ENCODE measurements at places on chromosomes 3 and 15.

DNA sequence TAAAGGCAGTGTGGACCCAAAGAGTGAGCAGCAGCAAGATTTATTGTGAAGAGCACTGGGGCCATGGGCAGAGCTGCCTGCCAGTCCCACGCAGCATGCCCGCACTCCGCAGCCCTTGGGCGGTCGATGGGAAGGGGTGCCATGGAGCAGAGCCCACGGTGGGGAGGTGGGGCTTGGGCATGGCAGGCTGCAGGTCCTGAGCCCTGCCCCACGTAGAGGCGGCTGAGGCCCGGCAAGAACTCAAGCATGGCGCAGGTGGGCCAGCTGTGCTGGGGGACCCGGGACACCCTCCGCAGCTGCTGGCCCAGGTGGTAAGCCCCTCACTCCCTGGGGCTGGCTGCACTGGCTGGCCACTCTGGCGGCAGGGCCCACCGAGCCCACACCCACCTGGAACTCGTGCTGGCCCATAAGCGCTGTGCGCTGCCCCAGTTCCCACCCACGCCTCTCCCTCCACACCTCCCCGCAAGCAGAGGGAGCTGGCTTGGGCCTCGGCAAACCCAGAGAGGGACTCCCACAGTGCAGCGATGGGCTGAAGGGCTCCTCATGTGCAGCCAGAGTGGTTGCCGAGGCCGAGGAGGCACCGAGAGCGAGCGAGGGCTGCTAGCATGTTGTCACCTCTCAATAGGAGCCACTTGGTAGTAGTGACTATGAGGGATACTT, 1218.8 kb upstream of the EPHA6 start:
- DNase-seq, result no peak

GRCh38 chr3:64625381-64625780, 62.4 kb downstream of the ADAMTS9 start:
- DNase-seq, result no peak

- no peak for DNase-seq
These were observed 133.4 kb upstream of the SATB1 start for GRCh38 chr3:18558507-18558906.

DNA sequence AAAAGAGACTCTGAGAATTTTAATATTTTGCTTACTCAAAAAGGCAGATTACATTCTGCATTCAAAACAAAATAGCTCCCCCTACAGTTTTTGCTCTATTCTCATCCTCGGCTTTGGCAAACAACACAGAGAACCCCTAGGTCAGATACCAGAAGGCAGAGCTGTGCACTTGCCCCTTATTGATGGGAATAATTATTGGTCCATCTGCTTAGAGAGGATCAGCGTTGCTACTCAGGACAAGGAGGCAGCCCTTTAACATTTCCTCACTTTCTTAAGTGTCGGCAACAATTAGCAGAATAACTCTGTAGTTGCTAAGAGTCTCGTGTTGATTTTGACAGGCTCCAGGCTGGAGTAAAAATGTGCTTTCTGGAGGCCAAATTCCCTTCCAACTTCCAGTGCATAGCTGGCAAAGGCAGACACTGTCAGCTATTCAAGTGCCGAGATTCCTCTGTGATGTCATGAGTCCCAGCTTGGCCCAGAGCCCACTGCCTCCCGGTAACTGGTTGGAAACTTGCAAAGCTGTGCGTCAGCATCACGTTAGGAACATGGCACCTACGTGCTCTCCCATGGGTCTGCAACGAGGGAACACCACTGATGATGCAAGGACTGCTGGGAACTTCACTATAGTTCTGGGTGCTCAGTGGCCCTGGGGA, 482.7 kb upstream of the ADAMTS9 start:
- no peak for DNase-seq

DNA sequence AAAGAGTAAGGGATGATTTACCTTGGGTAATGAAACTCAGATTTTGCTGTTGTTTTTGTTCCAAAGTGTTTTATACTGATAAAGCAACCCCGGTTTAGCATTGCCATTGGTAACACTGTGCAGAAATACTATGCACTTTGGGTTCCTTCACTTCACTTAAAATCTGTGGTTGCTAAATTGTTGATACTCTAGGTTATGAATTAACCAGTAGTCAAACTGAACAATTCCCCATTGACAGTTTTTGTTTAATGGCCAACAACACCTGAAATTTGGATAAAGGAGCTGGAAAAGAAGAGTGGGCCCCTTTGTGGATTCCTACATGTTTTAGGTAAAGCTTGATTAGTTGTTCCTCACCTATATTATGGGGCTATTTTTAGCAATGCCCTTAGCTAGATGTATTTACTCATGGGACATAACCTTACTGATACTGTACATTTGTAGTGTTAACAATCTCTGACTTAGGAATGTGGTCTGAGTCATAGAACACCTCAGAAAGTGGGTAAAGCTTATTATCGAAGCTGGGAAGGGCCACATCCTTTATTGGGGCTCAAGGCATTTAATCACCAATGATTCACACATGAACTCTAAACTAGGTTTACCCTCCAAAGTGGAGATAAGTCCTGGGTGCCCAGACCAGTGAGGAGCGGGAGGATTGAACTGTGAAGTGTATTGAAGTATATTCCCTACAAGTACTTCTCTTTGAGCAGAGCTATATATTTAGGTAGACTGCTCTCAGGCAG, 29.5 kb upstream of the THRB start:
- no peak for DNase-seq

DNA sequence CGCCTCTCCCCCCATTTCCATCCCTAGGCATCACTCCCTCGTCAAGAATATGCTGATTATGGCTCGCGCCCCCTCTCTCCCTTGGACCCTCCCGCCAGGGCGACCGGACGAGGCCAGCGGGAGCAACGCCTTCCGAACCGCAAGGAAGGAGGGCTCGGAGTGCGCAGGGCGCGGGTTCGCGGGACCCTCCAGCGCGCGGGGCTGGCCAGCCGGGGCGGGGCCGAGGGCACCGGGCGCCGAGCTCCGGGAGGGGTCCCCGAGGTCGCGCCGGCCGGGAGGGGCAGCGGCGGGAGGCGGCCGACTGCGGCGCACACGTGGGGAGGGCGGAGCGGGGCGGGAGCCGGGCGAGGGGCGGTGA, 483 bp downstream of the EHD4 start:
- no peak for DNase-seq

DNA sequence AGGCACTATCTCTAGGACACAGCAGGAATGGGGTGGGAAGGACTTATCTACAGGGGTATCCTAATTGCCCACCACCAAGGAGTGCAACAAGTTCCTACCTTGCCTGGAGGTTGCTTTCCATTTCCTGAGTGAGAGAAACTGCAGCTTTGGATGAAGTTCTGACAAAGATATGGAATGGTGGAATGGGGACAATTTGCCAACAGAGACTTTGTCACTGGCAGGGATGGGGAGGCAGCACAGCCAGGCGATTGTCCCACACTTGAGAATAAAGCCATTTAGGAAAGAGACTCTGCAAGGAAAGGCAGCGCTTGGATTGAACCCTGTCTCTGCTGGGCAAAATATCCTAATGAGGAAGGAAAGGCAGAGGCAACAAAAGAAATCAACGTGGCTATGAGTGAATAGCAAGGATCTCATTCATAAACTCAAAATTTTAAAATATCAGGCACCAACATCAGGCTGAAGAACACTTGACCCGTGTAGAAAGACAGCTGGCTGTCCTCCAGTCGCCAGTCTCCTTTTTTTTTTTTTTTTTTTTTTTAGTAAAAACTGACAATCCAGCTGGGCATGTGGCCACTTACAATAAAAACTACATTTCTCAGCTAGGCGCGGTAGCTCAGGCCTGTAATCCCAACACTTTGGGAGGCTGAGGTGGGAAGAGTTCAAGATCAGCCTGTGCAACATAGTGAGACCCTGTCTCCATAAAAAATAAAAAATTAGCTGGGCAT, 31.6 kb upstream of the PDE8A start:
- DNase-seq, result no peak

DNA sequence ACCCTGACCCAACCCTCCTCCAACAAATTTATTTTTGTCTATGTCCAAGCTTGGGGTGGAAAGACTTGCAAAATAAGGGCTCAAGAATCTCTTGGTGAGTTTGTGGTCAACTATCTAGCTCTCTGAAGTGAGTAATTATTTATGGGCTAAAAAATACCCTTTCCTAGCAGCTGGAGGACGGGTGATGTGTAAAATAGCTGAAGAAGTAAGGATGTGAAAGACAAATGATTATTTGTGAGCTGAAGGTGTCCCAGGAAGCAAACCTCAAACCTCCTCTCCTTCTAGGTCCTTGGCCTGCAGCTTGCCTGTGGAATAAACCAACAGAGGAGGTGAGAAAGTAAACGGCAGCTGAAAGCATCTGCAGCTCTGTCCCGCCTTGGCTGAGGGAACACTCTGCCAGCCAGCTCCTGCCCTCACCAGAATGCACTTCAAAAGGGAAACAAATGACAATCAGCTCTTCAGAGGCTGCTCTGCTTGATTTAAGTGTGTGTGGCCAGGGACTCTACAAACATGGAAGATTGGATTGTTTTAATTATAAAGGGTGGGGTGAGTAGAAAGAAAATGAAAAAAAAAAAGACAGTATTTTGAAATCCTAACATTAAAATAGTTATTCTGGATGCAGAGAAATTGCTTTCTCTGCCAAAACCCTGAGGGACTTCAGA, 60.3 kb downstream of the TM4SF4 start:
- peak; percentile 42 for DNase-seq

DNA sequence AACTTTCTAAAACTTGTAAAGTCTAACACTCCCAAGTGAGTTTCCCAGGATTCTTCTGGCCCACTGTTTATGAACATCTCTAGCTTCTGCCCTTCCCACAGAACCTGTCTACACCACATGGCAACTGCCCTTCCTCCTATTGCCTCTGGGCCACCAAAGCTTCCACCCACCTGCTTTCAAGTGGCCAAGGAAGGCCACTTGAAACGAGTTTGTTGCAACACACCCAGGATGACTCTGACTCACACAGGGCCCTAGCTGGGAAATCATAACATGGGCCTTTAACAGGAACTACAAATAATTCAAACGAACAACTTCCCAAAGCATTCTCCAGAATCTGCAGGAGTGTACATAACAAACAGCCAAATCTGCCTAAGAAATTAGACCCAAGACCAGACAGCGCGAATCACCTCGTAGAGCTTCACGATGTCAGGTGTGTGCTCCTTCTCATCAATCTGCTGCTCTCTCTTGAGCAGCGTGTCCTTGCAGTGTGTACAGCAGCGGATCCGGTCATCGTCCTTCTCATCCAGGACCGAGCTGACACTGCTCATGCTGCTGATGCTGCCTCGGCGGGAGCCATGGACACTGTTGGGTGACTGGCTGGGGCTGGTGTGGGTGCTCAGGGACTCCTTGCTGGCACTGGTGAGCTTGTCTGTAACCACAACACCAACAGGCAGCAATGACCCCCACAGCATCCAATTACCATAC, 16.8 kb downstream of the RBSN start:
- DNase-seq, result no peak

DNA sequence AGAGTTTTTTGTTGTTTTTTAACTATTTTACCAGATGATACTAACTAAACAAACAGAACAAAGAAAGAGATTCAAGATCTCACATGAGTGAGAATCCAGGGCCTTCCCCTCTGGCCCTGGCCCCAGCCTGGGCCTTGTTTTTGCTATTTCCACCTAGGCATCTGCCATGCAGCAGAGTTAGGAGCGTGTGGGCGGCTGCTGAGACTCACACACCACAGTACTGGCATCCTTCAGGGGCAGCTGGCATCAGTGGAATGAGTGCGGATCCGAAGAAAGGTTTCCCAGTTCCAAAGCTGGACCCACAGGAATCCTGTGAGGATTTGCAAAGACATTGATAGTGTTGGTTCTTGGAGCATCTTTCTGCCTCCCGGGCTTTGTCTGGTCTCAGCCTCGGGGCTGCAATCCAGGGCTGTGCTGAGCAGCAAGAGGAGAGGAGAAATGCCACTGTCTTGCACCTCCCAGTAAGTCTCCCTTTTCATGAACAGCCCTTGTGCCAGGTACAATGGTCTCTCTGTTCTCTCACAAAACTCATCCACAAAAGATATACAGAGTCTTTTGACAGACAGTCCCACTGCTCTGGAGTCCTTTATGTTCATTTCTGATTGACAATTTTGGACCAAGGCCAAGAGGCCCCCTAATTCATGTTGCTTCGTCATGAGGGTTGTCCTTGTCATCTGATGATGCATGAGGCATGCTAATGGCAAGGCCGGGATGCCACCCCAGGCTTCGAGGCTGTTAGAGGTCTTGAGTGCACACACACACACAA, 46.6 kb downstream of the APH1B start:
- no peak for DNase-seq

GRCh38 chr15:66824424-66824823, 122.4 kb downstream of the SMAD6 start:
- DNase-seq, result no peak

- DNase-seq, result no peak
These were observed 14.1 kb downstream of the CTSH start for GRCh38 chr15:78930577-78931388.

DNA sequence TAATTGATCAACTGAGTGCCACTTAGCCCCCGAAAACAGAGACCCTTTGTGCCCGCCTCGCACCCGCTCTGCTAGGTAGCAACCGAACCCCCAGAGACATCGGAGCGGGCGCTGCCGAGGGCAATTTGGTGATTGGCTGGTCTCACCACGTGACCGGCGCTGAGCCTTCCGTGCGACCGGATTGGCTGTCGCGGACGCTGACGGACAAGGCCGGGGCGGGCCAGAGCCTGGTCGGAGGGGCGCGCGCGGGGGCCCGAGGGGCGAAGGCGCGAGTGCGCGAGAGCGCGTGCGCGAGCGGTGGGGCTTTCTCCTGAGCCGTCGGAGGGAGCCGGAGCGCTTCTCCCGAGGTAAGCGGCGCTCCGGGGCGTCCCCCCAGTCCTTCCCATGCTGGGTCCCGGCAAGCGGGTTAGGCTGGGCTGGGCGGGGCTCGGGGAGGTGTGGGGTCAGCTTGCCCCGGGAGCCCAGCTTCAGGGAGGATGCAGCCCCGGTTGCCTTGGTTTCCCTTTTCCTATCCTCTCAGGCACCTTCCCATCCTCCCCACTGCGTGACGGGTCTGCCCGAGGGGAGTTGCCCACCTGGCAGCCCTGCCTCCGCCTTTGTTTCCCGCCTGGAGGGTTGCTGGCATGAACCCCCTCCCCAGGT, at the start of gene TMEM108:
Gene TMEM108, plus strand, starts transcription at position 303 of the 642 bp plus-strand sequence.
- DNase-seq, result peak; percentile 96

GRCh38 chr3:152258448-152259393, 10.0 kb upstream of the MBNL1 start:
- no peak for DNase-seq

- DNase-seq, result no peak
These were observed 63.9 kb upstream of the OSTN start for GRCh38 chr3:191135175-191135574.

- DNase-seq, result peak; percentile 1
These were observed 30.8 kb upstream of the SLC25A36 start for GRCh38 chr3:140910860-140911259.

- no peak for DNase-seq
These were observed 33.6 kb downstream of the HEG1 start for GRCh38 chr3:125022206-125022605.

DNA sequence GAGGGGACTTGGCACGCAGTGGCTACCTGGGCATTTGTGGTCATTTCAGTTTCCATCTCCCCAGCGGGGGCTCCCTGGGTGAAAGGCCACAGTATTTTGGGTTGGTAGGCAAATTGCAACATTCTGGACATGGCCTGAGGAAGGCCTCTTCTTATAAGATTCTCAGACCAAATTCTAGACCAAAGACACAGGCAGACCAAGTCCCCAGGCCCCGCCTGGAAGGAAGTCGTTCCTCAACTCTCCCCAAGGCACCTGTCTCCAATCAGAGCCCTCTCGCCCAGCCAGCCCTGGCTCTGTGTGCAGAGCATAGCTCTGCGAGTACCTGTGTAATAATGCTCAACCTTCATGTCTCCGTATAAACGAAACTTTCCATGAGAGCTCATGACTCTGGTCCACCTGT, 53.1 kb downstream of the GRIP2 start:
- no peak for DNase-seq

GRCh38 chr3:22159004-22159695, 408.1 kb upstream of the ZNF385D start:
- no peak for DNase-seq
